ENCODE measurements at places on chromosomes 5 and 9.

- DNase-seq: no peak
Observed at GRCh38 chr9:97895695-97896332, 26.5 kb downstream of the TRMO start.

- DNase-seq: no peak
Observed at GRCh38 chr5:104650313-104651055, 1087.9 kb upstream of the NUDT12 start.

GRCh38 chr9:12723409-12724028 lies 30.3 kb downstream of the TYRP1 start:
- no peak for DNase-seq

GRCh38 chr9:93077367-93077766 lies 18.6 kb upstream of the CARD19 start:
- DNase-seq: no peak

- DNase-seq: no peak
Observed at GRCh38 chr5:153883854-153884611, 154.7 kb downstream of the FAM114A2 start.

- DNase-seq: no peak
Observed at GRCh38 chr5:161286066-161286655, 260.4 kb downstream of the GABRB2 start.

DNA sequence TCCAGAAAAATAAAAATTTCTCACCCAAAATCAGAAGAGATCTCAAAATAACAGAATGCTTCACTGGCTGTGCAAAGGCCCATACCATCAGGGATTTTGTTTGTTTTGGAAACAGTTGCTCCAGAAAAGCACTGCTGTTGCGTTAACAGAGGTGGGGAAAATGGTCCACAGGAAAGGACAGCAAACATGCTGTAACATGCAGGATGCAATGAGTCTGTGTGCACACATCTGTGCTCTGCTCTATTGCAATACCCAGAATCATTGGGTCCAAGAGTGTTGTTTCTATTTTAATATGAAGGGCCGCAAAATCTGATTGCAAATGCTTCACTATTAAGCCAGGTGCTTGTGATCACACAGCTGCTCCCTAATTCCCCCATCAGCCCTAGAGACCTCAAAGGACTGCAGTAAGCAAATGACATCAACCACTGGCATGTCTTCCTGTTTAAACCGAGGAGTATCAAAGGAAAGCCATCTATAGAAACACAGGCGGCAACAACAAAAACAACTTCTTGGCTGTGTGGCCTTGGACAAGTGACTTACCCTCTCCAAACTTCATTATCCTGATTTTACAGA lies 141.0 kb downstream of the DCP2 start:
- peak; percentile 46 for DNase-seq

- peak; percentile 4 for DNase-seq
Observed at GRCh38 chr5:176734756-176735342, 75.5 kb upstream of the UNC5A start.

DNA sequence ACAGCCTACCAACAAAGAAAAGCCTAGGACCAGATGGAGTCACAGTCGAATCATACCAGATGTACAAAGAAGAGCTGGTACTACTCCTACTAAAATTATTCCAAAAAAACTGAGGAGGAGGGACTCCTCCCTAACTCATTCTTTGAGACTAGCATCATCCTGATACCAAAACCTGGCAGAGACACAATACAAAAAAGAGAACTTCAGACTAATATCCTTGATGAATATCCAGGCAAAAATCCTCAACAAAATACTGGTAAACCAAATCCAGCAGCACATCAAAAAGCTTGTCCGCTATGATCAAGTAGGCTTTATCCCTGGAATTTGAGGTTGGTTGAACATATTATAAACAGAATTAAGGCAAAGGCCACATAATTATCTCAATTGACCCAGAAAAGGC lies 900.4 kb upstream of the ARRDC3 start:
- no peak for DNase-seq

DNA sequence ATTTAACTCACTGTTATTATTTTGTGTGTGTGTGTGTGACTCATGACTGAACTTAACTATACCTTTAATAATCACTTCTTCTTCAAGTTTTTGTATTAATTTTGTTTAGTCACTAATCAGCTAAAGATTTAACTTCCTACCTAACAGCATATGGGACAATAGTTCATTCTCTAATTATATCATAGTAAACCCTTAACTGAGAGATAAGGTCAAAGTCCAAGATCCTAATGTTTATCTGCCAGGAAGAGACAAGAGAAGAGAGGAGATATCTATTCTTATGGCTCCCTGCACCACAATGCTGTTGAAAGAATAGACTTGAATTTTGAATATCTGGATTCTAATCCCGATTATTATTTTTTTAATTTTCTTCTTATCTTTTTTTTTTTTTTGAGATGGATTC lies 28.1 kb downstream of the FREM1 start:
- no peak for DNase-seq

- peak; percentile 81 for DNase-seq
Observed at GRCh38 chr5:139744471-139745131, 51.0 kb upstream of the PSD2 start.
